Activated CD8-positive, alpha-beta memory T cell treated with anti-CD3 and anti-CD28 coated beads for 4 hours (primary cell): ENCODE measurements at places on chromosomes 16 and 17.

DNA sequence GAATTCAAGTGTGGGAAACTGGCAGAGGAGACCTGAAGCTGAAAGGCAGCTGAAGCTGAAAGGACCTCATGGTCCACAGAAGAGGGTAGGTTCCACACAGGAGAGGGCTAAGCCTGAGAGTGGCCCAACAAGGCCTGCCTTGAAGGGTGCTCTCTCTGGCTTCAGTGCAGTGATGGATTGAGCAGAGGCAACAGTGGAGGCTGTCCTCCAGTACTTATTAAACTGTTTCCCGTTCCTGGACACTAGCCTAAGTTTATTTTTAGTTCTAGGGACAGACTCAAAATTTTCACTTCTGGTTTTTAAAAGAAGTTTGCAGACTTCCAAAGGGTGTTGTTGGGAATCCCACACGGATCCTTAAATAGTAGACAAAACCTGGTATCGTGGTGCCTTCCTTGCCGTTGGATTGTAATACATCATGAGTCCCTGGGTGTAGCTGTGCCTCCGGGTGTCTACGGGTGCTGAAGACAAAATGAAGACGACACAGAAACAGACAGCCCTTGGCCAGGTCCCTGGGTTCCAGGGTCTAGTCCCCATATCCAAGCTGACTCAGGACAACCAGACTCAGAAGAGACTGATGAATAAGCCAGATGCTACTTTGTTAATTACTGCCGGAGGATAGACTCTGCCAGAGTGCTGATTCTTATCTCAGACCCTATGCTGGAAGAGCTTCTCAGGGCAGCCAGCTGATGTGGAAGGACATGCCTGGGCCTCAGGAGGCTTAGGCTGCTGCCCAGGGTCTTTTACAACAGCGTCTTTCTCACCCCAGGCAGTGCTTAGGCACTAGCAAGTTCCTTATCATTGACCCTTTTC, 7.1 kb upstream of the CMTM4 start:
- DNase-seq, result no peak

GRCh38 chr17:40509626-40510327, 8.4 kb upstream of the TNS4 start:
- DNase-seq, result no peak

GRCh38 chr16:69201787-69202186, 14.8 kb downstream of the SNTB2 start:
- no peak for DNase-seq

GRCh38 chr17:74898376-74898946, 5.0 kb upstream of the FADS6 start:
- DNase-seq, result no peak

DNA sequence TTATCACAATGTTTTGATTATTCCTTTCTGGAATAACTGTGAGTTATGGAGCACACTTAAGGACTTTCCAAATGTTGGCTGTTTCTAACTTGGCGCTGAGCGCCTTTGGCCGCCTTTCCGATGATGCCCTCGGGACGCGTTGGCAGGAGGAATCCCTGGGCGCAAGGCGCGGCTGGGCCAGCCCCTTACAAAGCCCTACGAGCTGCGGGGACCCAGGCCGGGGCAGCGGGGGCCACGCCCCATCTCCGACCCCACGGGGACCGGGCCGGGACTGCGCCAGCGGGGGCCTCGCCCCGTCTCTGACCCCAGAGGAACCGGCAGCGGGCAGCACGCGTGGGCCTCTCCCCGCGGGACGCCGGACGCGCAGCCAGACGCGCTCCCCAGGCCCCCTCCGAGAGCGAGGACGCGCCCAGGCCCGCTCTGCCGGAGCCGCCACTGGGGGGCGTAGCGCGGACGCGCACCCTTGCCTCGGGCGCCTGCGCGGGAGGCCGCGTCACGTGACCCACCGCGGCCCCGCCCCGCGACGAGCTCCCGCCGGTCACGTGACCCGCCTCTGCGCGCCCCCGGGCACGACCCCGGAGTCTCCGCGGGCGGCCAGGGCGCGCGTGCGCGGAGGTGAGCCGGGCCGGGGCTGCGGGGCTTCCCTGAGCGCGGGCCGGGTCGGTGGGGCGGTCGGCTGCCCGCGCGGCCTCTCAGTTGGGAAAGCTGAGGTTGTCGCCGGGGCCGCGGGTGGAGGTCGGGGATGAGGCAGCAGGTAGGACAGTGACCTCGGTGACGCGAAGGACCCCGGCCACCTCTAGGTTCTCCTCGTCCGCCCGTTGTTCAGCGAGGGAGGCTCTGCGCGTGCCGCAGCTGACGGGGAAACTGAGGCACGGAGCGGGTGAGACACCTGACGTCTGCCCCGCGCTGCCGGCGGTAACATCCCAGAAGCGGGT, at the start of gene GAA:
Gene GAA, plus strand, starts transcription at position 571 of the 935 bp plus-strand sequence. CDS start 3,006 bp downstream, outside the sequence.
- peak; percentile 78 for DNase-seq

- DNase-seq, result no peak
Observed at GRCh38 chr16:69812688-69813014, 50.5 kb downstream of the WWP2 start.

GRCh38 chr17:35183332-35183731, 10.9 kb downstream of the SLC35G3 start:
- no peak for DNase-seq

DNA sequence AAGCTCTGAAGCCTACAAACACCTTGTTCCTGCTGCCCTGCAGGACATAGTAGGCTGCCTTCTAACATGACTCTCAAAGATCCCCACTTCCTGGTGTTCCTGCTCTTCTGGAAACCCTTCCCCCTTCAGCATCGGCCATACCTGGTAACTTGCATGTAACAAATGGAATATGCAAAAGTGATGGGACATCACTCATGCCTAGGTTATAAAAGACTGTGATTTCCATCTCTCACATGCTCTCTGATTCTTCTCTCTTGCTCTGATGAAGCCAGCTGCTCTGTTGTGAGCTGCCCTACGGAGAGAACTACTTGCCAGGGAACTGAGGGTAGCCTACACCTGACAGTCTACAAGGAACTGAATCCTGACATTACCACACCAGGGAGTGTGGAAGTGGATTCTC, 72.9 kb upstream of the IRX6 start:
- no peak for DNase-seq

GRCh38 chr16:81167851-81168250, 70.6 kb upstream of the BCO1 start:
- no peak for DNase-seq

DNA sequence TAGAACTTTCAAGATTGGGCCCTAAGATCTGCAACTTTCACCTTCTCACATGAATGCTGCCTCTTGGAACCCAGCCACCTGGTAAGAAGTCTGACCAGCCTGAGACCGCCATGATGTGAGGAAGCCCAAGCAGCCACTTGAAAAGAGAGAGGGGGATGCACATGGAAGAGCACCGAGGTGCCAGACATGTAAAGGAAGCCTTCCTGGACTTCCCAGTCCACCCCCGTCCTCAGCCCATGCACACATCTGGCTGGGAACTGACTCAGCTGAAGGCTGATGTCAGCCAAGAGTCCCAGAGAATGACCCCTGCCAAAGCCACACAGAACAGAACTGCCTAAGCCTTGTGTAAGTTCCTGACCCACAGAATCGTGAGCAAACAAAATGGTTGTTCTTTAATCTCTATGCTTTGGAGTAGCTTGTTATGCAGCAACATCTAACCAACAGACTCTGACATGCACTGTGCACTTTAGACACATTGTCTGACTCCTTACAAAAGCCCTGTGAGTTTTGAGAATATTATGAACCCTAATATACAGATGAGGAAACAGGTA, 86.7 kb downstream of the RMI2 start:
- DNase-seq, result no peak

DNA sequence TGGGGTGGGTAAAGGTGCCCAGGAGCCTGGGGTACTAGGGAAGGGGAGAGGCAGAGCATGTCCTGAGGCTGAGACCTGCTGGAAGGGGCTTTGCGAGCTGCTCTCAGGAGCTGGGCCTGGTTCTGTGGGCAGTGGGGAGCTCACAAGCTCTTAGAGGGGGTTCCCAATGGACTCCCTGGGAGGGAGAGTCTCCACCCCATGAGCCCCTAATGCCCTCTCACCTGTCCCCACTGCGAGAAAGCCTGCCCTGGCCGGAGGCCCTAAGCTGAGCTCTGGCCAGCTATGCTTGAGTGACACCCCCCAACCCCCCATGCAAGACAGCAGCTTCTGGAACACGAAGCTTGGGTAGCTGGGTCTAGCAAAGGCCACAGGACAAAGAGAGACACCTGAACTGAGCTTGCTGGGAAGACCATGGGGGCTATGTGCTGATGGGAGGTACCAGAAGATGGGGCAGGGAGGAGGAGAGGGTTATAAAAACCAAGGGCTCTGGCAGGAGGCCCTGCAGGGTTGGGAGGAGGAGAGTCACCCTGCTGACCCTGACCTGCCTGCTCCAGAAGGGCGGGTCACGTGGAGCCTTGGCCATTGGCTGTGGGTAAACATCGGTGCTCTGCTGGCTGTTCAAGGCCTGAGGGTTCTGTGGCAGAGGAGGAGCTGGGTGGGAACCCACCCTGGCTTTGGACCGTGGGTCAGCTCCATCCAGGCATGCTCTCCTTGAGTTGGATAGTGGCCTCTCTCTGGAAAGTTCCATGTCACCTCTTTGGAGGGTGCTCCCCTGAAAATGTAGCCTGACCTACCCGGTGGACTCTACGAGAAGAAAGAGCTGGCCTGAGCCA, 106.7 kb downstream of the RAB11FIP4 start:
- DNase-seq, result no peak

- no peak for DNase-seq
Observed at GRCh38 chr16:86963600-86964575, 353.3 kb downstream of the C16orf95 start.

DNA sequence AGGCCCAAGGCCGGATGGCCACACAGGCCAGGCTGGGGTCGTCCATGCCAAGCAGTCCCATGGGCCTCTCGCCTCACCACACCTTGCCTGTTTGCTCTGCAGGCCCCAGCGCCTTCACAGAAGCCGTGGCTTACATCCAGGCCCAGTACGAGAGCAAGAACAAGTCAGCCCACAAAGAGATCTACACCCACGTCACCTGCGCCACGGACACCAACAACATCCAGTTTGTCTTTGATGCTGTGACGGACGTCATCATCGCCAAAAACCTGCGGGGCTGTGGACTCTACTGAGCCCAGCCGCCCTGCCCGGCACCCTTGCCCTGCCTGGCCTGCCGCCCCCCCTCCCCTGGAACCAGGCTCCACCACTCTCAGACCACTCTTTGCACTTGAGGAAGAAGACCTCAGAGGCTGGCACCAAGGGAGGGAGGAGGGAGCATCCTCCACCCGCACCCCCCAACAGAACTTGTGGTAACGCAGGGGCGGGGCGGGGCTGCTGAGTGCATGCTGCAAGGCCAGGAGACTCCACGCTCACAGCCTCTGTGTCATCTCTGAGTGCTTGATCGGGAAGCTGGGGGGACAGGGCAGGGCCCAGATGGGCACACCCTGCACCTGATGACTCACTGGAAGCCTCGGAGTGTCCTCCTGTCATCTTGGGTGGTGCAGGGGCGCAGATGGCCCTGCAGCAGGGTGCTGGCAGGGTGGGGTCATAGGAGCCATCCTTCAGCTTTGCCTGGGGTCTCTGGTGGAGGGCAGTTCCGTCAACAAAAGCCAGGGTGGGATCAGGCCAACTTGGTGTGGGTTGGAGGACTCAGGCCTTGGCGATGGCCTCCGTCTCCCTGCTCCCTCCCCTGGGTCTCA, 81.5 kb downstream of the AMFR start:
- no peak for DNase-seq

DNA sequence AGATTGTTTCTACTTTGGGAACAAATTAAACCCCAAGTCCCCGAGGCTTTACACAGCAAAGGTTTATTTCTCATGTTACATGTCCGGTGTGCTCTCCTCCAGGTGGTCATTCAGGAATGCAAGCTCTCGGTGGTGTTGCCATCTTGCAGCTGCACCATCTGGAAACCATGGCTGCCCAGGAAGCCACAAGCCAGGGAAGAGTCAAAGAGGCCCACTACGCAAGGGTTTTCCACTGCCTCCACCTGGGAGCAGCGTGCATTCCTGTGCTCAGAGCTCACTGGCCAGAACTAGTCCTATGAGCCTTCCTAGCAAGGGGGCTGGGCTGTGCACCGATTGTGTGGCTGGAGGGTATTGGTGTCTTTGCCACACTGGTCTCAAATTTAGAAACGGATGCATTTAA, 128.8 kb upstream of the FOXF1 start:
- no peak for DNase-seq

- DNase-seq, result no peak
Observed at GRCh38 chr16:79069633-79070032, 530.9 kb downstream of the MAF start.

DNA sequence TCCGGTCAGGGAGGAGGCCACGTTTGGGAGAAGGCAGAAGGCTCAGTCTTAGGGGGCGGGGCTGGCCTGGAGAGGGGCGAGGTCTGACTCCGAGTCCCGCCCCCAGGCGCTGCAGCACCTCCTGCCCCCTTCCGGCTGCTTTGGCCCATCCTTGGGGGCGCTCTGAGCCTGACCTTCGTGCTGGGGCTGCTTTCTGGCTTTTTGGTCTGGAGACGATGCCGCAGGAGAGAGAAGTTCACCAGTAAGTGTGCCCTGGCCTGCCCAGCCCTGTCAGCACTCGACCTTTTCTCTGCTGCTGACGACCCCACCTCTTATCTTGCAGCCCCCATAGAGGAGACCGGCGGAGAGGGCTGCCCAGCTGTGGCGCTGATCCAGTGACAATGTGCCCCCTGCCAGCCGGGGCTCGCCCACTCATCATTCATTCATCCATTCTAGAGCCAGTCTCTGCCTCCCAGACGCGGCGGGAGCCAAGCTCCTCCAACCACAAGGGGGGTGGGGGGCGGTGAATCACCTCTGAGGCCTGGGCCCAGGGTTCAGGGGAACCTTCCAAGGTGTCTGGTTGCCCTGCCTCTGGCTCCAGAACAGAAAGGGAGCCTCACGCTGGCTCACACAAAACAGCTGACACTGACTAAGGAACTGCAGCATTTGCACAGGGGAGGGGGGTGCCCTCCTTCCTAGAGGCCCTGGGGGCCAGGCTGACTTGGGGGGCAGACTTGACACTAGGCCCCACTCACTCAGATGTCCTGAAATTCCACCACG, 1.5 kb downstream of the TNFRSF12A start:
- peak; percentile 73 for DNase-seq

GRCh38 chr17:14434506-14434905, 133.6 kb downstream of the HS3ST3B1 start:
- DNase-seq, result no peak

GRCh38 chr17:18356624-18357023, 6.7 kb downstream of the SHMT1 start:
- no peak for DNase-seq

DNA sequence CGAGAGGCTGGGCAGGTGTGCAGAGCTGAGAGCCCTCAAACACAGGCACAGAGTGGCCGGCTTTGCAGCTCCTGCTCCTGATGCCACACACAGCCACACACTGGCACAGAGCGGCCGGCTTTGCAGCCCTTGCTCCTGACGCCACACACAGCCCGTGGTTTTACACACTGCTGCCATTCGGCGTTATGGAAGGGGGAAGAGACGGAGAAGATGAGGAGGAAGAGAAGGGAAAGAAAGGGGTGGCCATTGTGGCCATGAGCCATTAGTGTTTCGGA, 26.8 kb downstream of the WSCD1 start:
- DNase-seq, result no peak

- no peak for DNase-seq
Observed at GRCh38 chr16:8764525-8765250, 32.8 kb downstream of the TMEM186 start.

DNA sequence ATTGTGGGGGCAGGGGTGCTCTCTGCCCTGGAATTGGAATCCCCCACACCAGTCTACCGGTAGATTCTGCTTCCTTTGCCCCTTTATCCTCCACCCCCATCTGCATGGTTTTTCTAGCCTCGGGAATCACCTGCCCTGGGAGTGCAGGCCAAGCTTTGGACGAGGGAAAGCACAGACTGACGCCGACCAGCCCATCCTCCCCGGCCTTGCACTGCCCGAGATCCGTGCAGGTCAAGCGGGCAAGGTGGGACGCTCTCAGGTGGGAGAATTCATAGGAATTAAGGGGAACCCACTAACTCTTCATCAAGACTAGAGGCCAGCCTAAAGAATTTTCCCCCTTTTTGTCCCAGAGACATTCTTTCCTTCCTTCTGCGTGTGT, 9.9 kb upstream of the HOXB13 start:
- no peak for DNase-seq
